ENCODE measurements at places on chromosomes 5 and 9. TPM values are rescaled to one million over a fixed set of nuclear protein-coding genes. Genes with fewer than 3 reads are reported as not detected.

DNA sequence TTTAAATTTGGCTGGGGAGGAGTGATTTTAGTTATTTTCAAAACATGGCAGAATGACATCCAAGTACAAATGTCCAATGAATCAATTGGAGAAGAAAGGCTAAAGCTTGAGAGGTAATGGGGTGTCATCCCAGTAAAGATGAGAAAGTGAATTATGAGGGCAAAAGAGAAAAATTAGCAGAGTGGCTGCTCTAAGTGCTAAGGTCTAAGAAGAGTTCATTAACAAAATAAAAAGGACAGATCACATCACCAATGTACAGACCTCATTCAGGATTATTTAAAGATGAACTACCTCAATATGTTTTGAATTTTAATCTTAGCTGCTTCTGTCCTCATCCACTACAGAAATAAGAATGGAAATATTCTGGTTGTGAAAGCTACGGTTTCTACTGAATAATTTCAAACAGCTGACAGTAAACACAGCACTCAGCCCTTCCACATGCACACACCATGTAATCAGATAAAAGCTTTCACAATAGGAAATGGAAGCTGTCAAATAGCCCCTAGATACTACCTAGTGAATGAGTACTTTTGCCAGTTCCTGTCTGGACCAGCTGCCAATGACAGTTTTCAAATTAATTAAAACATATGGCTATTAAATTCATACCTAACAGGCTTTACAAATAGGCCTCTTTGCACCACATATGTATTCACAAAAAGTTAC lies 171.5 kb downstream of the SSBP2 start:
- H3K27ac ChIP-seq: peak overlapping the region; percentile 32
- no peak for DNase-seq
- H3K4me1 ChIP-seq: peaks cover 16% of the 10 kb centered on the region
- H3K36me3 ChIP-seq: peaks cover 4% of the 10 kb centered on the region
- no peaks in the 10 kb centered on the region for H3K27me3 ChIP-seq

The LRRC14B gene
- total RNA-seq: not detected

The OMD gene
- total RNA-seq: not detected

DNA sequence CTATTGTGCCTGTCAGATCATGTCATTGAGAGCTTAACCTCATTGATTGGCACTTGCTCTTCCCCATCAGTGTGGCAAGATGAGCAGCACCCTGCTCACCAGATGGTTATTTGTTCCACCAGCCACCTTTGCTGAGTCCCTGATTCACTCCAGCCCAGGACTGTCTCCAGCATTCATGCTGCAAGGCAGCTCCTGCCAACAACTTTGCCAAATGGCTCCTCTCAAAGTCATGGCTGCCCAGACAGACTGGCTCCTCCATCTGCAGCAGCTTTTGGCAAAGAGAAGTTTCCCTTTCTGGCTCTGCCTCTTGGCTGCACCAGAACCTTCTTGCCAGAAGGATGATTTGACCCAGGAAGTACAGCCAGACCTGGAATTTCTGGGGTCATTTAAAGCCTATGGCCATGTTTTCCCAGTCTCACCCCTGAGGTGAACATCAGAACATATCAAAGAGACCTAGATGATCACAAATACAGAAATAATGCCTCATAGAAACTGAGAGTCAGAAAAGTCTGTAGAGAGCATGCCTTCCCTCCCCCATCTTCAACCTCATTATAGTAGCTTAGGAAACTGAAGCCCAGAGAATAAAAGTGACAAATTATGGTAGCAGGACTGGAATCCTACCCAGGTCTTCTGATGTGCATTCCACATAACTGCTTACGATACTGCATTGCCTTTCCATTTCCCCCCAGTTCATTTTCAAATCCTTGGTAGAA lies 10.4 kb downstream of the PPP2R2B start:
- no peaks in the 10 kb centered on the region for H3K27me3 ChIP-seq
- H3K4me3 ChIP-seq: no peak overlapping the region
- no peak for DNase-seq
- no peaks in the 10 kb centered on the region for H3K4me1 ChIP-seq
- H3K27ac ChIP-seq: no peak overlapping the region

The TEX48 gene
- not detected for total RNA-seq

DNA sequence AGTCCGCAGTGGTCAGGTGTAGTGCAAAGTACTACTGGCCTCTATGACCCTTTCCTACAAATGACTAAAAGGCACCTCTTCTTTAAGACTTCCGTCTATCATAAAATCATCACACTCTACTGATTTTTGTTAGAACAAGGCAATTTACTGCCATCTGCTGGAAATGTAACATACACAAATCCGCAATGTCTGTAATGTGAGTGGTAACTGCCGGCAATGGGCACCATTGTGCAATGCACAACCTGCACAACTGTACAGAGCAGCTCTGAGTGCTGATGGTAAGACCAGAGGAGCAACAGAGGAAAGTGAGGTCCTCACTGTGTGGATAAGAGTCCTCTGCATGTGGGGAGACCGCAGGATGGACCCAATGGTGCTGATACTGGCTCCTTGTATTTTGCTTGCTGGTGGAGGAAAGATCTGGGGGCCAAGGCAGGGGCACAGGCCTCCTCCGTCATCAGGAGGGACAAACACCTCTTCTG lies 103.7 kb downstream of the ATPSCKMT start:
- DNase-seq: no peak
- peaks cover 11% of the 10 kb centered on the region for H3K4me1 ChIP-seq
- H3K27ac ChIP-seq: no peak overlapping the region
- H3K4me3 ChIP-seq: no peak overlapping the region

DNA sequence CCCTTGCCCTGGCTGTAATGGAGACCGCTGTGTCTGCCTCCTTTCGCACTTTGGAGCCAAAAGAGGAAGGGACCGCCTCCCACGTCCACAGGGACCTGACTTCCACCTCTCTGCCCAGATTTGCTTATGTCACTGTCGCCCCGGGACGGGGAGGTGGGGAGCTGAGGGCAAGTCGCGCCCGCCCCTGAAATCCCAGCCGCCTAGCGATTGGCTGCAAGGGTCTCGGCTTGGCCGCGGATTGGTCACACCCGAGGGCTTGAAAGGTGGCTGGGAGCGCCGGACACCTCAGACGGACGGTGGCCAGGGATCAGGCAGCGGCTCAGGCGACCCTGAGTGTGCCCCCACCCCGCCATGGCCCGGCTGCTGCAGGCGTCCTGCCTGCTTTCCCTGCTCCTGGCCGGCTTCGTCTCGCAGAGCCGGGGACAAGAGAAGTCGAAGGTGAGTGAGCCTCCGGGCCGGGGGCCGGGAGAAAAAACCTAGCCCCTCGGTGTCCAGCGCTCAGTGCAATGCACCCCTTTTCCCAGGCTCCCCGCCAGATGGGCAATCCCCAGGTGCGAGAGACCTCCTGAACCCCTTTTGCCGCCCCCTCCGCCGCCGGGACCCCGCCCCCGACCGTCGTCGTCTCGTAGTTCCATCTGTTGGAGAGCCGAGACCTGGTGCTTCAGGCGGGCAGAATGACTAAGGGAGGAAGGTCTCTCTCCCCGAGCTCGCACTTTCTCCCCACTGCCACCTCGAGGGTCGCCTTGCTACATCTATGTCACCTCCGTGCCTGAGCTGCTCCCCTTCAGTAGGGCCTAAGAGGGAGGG lies at the start of gene GPX3:
Gene GPX3, plus strand, starts transcription at position 288 of the 807 bp plus-strand sequence. Its CDS starts 64 bp downstream, at position 352.
- H3K27me3 ChIP-seq: peaks cover 11% of the 10 kb centered on the region
- peak; percentile 62 for DNase-seq
- peak within 1 kb of the TSS; percentile 81 for H3K4me3 ChIP-seq
- no peak within 1 kb of the TSS for H3K27ac ChIP-seq
- H3K4me1 ChIP-seq: peaks cover 10% of the 10 kb centered on the region

DNA sequence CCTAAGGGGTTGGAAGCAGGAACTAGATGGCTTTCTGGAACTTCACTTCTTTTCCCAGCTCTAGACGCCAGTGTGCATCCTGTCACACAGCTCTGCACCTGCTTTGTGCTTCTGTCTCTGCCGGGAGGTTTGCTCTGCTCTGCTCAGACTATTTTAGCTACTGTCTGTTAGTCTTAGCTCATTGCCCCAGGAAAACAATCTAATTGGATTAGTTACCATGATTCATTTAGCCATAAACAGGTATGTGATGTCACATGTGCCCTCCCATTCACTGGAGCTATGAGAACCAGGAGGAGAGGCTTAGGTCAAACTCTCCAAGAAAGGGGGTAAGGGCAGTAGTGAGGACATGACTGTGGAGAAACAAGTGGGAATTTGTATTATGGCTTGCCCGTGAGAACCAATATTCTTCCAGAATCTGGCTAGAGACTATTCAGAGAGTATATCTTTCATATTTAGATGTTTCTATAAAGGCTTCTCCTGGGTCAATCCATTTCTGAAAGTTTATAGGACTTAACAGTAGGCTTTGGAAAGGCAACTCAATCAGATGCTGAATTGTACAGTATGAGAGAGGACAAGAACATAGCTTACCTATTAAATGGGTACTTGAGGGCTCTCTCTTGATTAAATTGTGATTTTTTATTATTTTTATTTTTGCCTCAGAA lies 22.4 kb upstream of the NREP start:
- DNase-seq: no peak
- H3K4me3 ChIP-seq: no peak overlapping the region
- peaks cover 5% of the 10 kb centered on the region for H3K4me1 ChIP-seq
- no peak overlapping the region for H3K27ac ChIP-seq

The FOXI1 gene
- not detected for total RNA-seq

DNA sequence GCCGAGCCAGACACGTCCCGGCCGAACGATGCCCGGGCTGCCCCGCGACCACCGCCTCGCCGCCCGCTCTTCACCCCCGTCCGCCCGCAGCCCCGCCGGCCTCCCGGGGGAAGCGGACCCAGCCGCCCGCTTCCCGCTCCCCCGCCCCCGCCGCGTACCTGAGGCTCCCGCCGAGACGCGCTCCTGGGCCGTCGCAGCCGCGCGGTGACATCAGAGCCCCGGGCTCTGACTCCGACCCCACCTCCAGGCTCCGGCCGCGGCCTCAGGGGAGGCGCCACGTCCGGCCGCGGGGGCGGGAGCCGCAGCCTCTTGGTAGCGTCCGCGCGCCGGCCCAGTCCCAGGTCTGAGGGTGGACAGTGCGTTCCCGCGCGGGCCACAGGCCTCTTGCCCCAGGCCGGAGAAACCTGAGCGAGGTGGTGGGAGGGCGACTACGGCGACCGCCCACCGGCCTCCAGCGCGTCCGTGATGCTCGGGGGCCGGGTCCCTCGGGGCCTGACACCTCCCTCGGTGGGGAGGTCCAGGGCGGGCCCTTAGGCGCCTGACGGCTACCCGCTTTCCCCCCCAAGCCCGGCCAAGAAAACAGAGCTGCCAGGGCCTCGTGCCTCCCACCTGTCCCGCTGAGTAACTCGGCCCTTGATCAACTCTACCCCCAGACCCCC lies at the start of gene SHROOM1:
Gene SHROOM1, minus strand, starts transcription at position 212 of the 659 bp plus-strand sequence. CDS start 4,507 bp downstream, outside the sequence.
- peaks cover 16% of the 10 kb centered on the region for H3K4me1 ChIP-seq
- H3K36me3 ChIP-seq: no peaks in the 10 kb centered on the region
- no peak for DNase-seq
- peak within 1 kb of the TSS; percentile 67 for H3K27ac ChIP-seq

GRCh38 chr5:21094619-21095018 lies 1106.6 kb upstream of the CDH18 start:
- no peaks in the 10 kb centered on the region for H3K36me3 ChIP-seq
- no peak overlapping the region for H3K4me3 ChIP-seq
- no peak overlapping the region for H3K27ac ChIP-seq
- DNase-seq: no peak

GRCh38 chr9:124940521-124940893 lies 376 bp downstream of the GOLGA1 start:
- no peaks in the 10 kb centered on the region for H3K27me3 ChIP-seq
- H3K4me1 ChIP-seq: peaks cover 23% of the 10 kb centered on the region
- DNase-seq: no peak

The GARIN3 gene
- total RNA-seq: not detected

GRCh38 chr9:111533099-111533790 lies 8.3 kb downstream of the ZNF483 start:
- DNase-seq: no peak
- peaks cover 54% of the 10 kb centered on the region for H3K36me3 ChIP-seq
- no peak overlapping the region for H3K4me3 ChIP-seq
- H3K27ac ChIP-seq: no peak overlapping the region

The CNTLN gene
- 16.7 TPM for total RNA-seq

- DNase-seq: no peak
- H3K4me3 ChIP-seq: no peak overlapping the region
- peaks cover 5% of the 10 kb centered on the region for H3K4me1 ChIP-seq
- no peaks in the 10 kb centered on the region for H3K36me3 ChIP-seq
Measured at GRCh38 chr5:65866837-65867521, 59.4 kb upstream of the ERBIN start.

DNA sequence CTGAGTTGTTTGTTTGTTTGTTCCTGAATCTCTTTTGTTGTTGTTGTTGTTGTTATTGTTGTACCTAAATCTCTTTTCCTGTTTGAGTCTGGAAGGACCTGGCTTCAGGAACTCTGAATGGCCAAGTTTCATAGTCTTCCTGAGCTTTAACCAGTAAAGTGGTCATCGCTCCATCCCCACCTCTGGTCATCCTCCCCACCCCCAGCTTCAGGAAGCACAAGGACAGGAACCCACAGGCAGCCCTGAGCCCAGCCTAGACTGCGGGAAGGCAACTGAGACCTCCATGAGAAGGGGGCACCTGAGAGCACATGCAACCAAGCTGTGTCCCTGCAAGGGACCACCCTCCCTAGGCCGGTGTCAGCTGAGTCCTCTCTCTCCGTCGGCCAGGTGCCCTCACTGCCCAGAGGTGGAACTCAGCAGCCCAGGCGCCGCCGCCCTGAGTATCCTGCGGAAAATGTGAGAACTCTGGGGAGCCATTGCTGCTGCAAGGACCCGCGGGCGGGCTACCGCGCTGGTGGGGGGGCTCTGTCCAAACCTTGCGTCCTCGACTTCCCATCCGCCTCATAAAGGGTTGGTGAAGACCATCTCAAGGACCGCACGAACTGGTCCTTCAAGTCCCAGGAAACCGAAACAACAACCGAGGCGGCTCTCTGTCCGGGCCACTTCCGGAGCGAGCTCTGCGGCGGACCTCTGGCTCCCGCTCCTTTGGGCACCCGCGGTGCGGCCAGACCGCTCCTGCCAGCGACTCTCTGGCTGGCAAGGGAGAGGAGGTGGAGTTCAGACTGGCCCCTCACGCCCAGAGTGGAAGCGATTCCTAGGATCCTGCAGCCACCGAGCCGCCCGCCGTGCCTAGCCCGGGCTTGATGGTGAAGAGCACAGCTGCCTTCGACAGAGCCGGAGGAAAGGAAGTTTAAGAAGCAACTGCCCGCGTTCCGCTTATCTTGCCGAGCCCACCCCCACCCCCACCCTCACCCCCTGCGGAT lies 4.2 kb downstream of the BARX1 start:
- no peak for DNase-seq
- H3K27ac ChIP-seq: no peak overlapping the region
- peak overlapping the region; percentile 66 for H3K4me3 ChIP-seq

GRCh38 chr5:172453206-172453985 lies 929 bp downstream of the SH3PXD2B start:
- no peaks in the 10 kb centered on the region for H3K27me3 ChIP-seq
- H3K27ac ChIP-seq: peak overlapping the region; percentile 32
- peaks cover 59% of the 10 kb centered on the region for H3K4me1 ChIP-seq

- no peak overlapping the region for H3K27ac ChIP-seq
- H3K4me3 ChIP-seq: peak overlapping the region; percentile 100
- H3K4me1 ChIP-seq: peaks cover 70% of the 10 kb centered on the region
- H3K27me3 ChIP-seq: peaks cover 10% of the 10 kb centered on the region
- H3K36me3 ChIP-seq: peaks cover 57% of the 10 kb centered on the region
- DNase-seq: no peak
Measured at GRCh38 chr5:40832345-40832744, 2.7 kb downstream of the RPL37 start.

- peaks cover 18% of the 10 kb centered on the region for H3K4me1 ChIP-seq
- H3K36me3 ChIP-seq: peaks cover 3% of the 10 kb centered on the region
- no peak overlapping the region for H3K27ac ChIP-seq
- no peak overlapping the region for H3K4me3 ChIP-seq
Measured at GRCh38 chr9:23587433-23587832, 238.6 kb downstream of the ELAVL2 start.

The AFAP1L1 gene
- total RNA-seq: 11.6 TPM

GRCh38 chr9:69474821-69475220 lies 149.8 kb downstream of the ENTREP1 start:
- H3K4me3 ChIP-seq: no peak overlapping the region
- H3K36me3 ChIP-seq: no peaks in the 10 kb centered on the region
- no peak for DNase-seq
- no peaks in the 10 kb centered on the region for H3K27me3 ChIP-seq
- H3K27ac ChIP-seq: no peak overlapping the region
